HepG2 (cell line): ENCODE measurements at places on chromosomes 11 and 22. TPM values are rescaled to one million over a fixed set of nuclear protein-coding genes. Genes with fewer than 3 reads are reported as not detected.

The CCDC89 gene
- total RNA-seq, result 0.38 and 0.60 TPM in 2 replicates

The AP5B1 gene
- total RNA-seq, result 3.8 and 4.4 TPM in 2 replicates

- H3K4me3 ChIP-seq, result no peak overlapping the region
- no peak for DNase-seq
- H3K4me1 ChIP-seq, result no peaks in the 10 kb centered on the region
- no peak overlapping the region for H3K27ac ChIP-seq
- no peaks in the 10 kb centered on the region for H3K36me3 ChIP-seq
Measured at GRCh38 chr11:42502151-42502550, 809.6 kb upstream of the API5 start.

GRCh38 chr11:43925932-43926505 lies 16.4 kb upstream of the C11orf96 start:
- no peaks in the 10 kb centered on the region for H3K36me3 ChIP-seq
- no peak overlapping the region for H3K27ac ChIP-seq
- peaks cover 1% of the 10 kb centered on the region; the same call in 1 of the 2 replicates for H3K27me3 ChIP-seq
- no peak overlapping the region for H3K4me3 ChIP-seq

DNA sequence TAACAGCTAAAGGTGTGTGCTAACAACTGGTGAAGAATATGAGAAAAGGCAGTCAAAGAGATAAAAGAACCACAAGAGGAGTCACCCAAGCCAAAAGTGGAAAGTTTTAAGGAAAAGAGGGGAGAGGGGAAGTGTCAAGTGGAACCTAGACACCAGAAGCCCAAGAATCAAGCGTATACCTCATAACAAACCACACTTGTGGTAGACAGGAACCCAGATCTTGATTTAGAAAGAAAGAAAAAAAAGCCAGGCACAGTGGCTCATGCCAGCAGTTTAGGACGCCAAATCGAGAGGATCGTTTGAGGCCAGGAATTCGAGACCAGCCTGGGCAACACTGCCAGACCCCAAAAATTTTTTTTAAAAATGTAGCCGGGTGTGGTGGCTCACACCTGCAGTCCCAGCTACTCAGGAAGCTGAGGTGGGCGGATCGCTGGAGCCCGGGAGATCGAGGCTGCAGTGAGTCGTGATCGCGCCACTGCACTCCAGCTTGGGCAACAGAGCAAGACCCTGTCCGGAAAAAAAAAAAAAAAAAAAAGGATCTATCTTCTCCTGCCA lies 877 bp downstream of the SLC25A17 start:
- no peaks in the 10 kb centered on the region for H3K36me3 ChIP-seq
- no peak for DNase-seq
- peaks cover 40% of the 10 kb centered on the region for H3K4me1 ChIP-seq
- H3K27me3 ChIP-seq, result no peaks in the 10 kb centered on the region; the same call in 2 of the 3 replicates
- H3K4me3 ChIP-seq, result peak overlapping the region; percentile 97
- peak overlapping the region; percentile 80 for H3K27ac ChIP-seq

DNA sequence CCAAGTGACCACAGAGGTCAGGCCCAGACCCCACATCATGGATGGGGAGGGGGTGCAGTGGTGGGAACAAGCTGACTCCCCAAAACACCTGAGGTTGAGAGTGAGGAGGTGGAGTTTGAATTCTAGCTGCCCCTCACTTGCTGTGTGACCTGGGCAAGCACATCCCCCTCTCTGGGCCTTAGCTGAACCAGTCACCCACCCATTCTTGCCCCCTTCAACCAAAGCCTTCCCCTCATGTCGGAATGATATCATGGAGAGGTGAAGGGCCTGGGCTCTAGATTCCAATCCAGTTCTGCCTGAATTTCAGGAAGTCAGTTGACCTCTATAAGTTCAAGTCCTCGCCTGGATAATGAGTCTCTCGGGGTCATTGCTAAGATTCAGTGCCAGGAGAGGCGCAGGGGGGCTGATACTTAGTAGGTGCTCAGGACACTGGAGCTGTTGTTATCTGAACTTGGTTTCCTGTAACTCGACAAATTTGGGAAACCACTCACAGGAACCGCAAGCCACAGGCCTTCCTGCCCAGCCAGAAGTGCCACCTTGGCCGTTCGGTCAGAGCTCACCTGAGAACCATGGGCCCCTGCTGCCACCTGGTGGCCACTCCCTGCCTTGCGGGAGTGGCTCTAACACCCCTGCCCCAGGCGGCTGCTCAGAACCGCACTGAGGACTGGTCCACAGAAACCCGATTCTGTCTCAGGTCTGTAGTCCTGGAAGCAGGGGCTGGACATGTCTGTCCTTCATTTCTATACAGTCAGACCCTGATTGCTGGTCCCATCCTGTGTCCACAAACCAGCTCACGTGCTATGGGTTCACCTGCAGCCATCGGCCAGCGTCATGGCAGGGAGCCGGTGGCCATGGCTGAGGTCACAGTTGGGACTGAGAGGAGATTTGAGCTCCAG lies 6.9 kb downstream of the CDC42EP1 start:
- H3K4me3 ChIP-seq, result no peak overlapping the region; the same call in 1 of the 2 replicates
- peak; percentile 61 for DNase-seq
- H3K4me1 ChIP-seq, result peaks cover 91% of the 10 kb centered on the region
- no peak overlapping the region for H3K27ac ChIP-seq
- H3K36me3 ChIP-seq, result peaks cover 31% of the 10 kb centered on the region

The C11orf65 gene
- 0.34 and 0.42 TPM in 2 replicates for total RNA-seq

- peak overlapping the region; percentile 94; the same call in 1 of the 2 replicates for H3K4me3 ChIP-seq
- peaks cover 40% of the 10 kb centered on the region for H3K4me1 ChIP-seq
- DNase-seq, result peak; percentile 86
- peak overlapping the region; percentile 46 for H3K27ac ChIP-seq
- no peaks in the 10 kb centered on the region for H3K27me3 ChIP-seq
Measured at GRCh38 chr22:18075720-18076497, 1.9 kb upstream of the PEX26 start.

DNA sequence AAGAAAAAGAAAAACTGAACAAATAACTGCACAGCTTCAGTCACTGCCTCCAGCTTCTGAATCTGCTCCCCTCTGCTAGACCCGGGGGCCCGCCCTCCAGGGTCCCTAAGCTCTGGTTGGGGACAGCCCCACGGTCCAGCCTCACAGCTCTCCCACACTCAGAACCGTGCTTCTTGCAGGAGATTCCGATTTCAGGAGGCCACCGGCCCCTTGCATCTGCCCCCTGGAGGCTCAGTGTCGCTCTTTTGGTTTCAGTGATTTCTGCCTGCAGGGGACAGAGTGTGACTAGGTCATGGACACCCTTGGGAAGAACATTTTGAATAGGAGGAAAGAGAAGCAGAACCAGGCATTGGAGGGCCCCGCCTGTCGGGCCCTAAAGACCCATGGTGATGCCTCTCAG lies 23.1 kb upstream of the RPS3 start:
- H3K27ac ChIP-seq, result no peak overlapping the region
- peaks cover 7% of the 10 kb centered on the region for H3K27me3 ChIP-seq
- H3K4me1 ChIP-seq, result peaks cover 73% of the 10 kb centered on the region
- DNase-seq, result no peak

DNA sequence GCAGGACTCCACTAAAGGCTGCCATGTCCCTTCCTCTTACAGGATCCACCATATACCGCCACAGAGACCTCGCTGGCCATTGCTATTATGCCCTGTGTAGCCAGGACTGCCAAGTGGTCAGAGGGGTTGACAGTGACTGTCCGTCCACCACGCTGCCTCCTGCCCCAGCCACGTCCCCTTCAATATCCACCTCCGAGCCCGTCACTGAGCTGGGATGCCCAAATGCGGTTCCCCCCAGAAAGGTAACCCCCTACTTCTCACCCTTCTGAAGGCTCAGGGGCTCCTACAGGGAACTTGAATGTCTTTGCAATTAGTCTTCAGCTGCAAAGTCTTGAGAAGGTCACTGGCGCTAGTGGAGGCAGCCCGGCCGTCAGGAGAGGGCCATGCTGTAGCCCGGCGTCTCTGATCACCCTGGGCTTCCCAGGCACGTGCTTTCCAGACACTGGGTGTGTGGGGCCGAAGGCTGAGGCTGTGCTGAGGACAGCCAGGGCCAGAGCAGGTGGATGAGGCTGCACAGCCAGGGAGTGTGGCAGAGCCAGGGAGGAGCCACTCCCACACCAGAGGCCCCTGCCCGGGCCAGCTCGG lies 30.0 kb upstream of the MUC5B start:
- H3K4me3 ChIP-seq, result no peak overlapping the region
- DNase-seq, result no peak
- peaks cover 9% of the 10 kb centered on the region for H3K27me3 ChIP-seq
- no peaks in the 10 kb centered on the region for H3K4me1 ChIP-seq

The BDNF gene
- 0.02 TPM in 1 of 2 replicates, not detected in the other for total RNA-seq

GRCh38 chr22:48829908-48830307 lies 997.8 kb downstream of the BRD1 start:
- peaks cover under 1% of the 10 kb centered on the region; the same call in 1 of the 2 replicates for H3K27me3 ChIP-seq
- DNase-seq, result no peak
- H3K36me3 ChIP-seq, result no peaks in the 10 kb centered on the region
- no peak overlapping the region for H3K27ac ChIP-seq
- H3K4me1 ChIP-seq, result no peaks in the 10 kb centered on the region

The CDKN1C gene
- not detected in 2 replicates for total RNA-seq

GRCh38 chr11:73147771-73148681 lies 5.9 kb upstream of the FCHSD2 start:
- H3K4me1 ChIP-seq, result peaks cover 86% of the 10 kb centered on the region
- H3K36me3 ChIP-seq, result no peaks in the 10 kb centered on the region
- DNase-seq, result no peak
- H3K27me3 ChIP-seq, result no peaks in the 10 kb centered on the region
- no peak overlapping the region for H3K4me3 ChIP-seq
- H3K27ac ChIP-seq, result no peak overlapping the region

- no peaks in the 10 kb centered on the region for H3K4me1 ChIP-seq
- no peak overlapping the region for H3K27ac ChIP-seq
- H3K36me3 ChIP-seq, result peaks cover 49% of the 10 kb centered on the region
- DNase-seq, result no peak
- H3K4me3 ChIP-seq, result no peak overlapping the region
Measured at GRCh38 chr22:40363059-40363458, 7.3 kb upstream of the SGSM3 start.

- no peak for DNase-seq
- no peaks in the 10 kb centered on the region for H3K4me1 ChIP-seq
- no peaks in the 10 kb centered on the region; the same call in 1 of the 2 replicates for H3K27me3 ChIP-seq
- H3K4me3 ChIP-seq, result no peak overlapping the region
- no peak overlapping the region for H3K27ac ChIP-seq
Measured at GRCh38 chr11:103530257-103530656, 421.0 kb downstream of the DYNC2H1 start.

DNA sequence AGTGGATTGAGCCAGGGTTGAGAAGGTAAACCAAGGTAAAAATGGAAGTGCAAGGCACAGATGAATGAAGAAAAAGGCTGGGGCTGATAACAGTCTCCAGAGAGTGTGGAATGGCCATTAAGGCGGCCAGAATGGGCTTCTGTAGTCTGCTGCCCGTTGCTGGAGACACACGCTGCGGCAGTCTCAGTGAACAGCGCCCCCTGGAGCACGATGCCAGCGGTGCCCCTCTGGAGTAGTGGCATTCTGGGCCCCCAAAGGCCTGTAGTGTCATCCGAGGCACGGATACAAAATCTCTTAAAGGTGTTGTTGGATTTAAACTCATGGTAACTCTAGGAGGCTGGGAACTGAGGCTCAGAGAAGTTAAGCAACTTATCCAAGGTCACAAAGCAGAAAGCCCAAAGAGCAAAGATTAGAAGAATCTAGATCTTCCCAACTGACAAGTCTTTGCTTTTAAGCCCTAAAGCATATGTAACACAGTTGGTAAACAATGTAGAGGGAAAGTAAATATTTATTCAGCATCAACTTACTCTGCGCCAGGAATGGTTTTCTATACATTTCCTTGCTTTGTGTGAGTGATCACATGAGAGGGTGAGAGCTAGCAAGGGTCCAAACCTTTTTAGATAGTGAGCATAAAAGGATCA lies 18.2 kb downstream of the KCNJ1 start:
- peak; percentile 14 for DNase-seq
- H3K4me3 ChIP-seq, result no peak overlapping the region
- no peaks in the 10 kb centered on the region; the same call in 1 of the 2 replicates for H3K4me1 ChIP-seq
- H3K27me3 ChIP-seq, result no peaks in the 10 kb centered on the region; the same call in 2 of the 3 replicates

GRCh38 chr11:86249307-86250098 lies 5.0 kb downstream of the EED start:
- H3K27ac ChIP-seq, result no peak overlapping the region
- no peaks in the 10 kb centered on the region for H3K36me3 ChIP-seq
- DNase-seq, result no peak
- H3K27me3 ChIP-seq, result no peaks in the 10 kb centered on the region
- H3K4me3 ChIP-seq, result no peak overlapping the region
- H3K4me1 ChIP-seq, result peaks cover 43% of the 10 kb centered on the region

GRCh38 chr11:10041748-10042446 lies 252.1 kb downstream of the SBF2 start:
- H3K36me3 ChIP-seq, result no peaks in the 10 kb centered on the region
- no peak for DNase-seq

GRCh38 chr11:8656291-8656690 lies 26.2 kb downstream of the TRIM66 start:
- 0 out of 2 replicates have a peak, but pooled peaks cover 1% of the 10 kb centered on the region for H3K36me3 ChIP-seq
- no peaks in the 10 kb centered on the region for H3K27me3 ChIP-seq
- no peak for DNase-seq
- H3K27ac ChIP-seq, result no peak overlapping the region

The SLC7A4 gene
- not detected in 2 replicates for total RNA-seq

- no peak overlapping the region for H3K27ac ChIP-seq
- no peak for DNase-seq
- peaks cover 29% of the 10 kb centered on the region for H3K4me1 ChIP-seq
- H3K36me3 ChIP-seq, result no peaks in the 10 kb centered on the region
- no peaks in the 10 kb centered on the region for H3K27me3 ChIP-seq
Measured at GRCh38 chr22:40638261-40638660, 1.7 kb upstream of the MRTFA start.

GRCh38 chr11:41246399-41246745 lies 213.1 kb downstream of the LRRC4C start:
- no peak for DNase-seq
- H3K4me1 ChIP-seq, result no peaks in the 10 kb centered on the region
- H3K4me3 ChIP-seq, result no peak overlapping the region
- H3K36me3 ChIP-seq, result no peaks in the 10 kb centered on the region
- no peak overlapping the region for H3K27ac ChIP-seq

DNA sequence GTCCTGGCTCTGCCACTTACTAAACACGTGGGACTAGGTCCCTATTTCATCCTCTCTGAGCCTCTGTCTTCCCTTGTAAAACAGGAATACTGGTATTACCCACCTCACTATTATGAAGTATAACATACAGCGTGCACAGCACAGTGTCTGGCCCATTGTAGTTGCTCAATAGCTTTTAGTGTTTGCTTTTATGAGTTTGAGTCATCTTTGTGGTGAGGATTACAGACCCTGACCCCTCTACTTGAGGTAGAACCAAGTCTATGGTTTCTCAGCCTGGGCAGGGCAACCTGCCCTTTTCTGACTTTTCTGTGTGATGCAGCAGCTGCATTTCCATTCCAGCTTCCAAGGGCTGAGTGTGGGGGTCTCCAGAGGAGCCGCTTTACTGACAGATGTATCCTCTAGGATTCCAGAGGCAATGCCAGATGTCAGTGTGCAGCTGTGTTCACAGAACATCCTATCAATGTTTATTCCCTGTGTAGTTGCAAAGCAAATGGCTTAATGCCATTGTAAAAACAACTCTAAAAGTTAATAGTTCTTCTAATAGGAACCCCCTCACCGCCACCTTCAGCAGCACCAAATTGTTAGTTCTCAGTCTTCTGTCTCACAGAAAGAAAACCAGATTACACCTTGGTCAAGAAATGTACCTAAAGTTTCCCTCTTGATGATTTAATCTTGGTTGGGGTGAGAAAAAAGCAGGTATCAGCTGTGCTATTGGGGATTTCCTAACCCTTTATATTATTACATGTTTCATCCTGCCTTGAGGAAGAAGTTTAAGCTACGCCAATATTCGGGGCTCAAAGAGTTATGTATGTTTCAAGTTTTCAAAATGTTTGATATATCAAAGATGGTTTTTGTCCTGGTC lies 16.8 kb downstream of the PRR5L start:
- no peak overlapping the region for H3K4me3 ChIP-seq
- H3K36me3 ChIP-seq, result no peaks in the 10 kb centered on the region
- H3K4me1 ChIP-seq, result no peaks in the 10 kb centered on the region
- no peak overlapping the region for H3K27ac ChIP-seq
- DNase-seq, result no peak

The MAPK11 gene
- 0.15 TPM in 1 of 2 replicates, not detected in the other for total RNA-seq

The SLC25A1 gene
- 118 and 161 TPM in 2 replicates for total RNA-seq
